ENCODE measurements at places on chromosomes 7 and 10.

- no peak for DNase-seq
These were observed 14.6 kb upstream of the INSYN2A start for GRCh38 chr10:127210936-127211466.

DNA sequence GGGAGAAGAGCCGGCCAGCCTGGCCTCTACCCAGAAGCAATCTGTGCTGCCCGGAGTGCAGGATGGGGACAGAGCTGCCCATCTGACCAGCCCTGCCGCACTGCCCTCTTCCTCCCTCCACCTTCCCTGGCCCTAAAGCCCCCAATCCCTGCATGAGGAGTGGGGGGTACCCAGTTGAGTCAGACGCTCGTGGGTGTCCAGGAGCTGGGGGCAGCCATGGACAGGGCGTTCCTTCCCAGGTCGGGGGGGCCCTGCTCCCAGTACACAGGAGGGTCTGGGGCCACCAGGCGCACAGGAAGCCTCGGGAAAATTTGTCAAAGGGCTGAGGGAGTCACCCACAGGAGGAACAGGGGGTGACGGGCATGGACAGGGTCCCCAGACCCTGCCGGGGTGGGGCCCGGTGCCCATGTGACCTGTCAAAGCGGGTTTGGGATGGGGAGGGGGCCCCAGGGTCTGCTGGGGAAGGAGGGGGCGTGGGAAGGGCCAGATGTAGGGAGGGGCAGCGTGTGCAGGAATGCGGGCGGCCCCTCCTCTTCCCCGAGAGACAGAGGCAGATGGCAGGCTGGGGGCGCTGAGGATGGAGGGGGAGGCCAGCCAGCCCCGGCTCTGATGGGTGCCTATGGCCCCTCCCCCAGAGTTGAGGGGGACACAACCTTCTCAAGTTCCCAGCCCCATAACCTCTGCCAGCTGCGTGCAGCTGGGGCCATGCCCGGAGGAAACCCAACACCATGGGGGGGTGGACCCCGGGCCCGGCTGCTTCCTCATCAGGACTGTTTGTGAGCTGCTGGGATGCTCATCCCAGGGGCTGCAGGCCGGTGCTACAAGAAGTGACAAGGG, 21.5 kb upstream of the GRIFIN start:
- DNase-seq, result no peak

DNA sequence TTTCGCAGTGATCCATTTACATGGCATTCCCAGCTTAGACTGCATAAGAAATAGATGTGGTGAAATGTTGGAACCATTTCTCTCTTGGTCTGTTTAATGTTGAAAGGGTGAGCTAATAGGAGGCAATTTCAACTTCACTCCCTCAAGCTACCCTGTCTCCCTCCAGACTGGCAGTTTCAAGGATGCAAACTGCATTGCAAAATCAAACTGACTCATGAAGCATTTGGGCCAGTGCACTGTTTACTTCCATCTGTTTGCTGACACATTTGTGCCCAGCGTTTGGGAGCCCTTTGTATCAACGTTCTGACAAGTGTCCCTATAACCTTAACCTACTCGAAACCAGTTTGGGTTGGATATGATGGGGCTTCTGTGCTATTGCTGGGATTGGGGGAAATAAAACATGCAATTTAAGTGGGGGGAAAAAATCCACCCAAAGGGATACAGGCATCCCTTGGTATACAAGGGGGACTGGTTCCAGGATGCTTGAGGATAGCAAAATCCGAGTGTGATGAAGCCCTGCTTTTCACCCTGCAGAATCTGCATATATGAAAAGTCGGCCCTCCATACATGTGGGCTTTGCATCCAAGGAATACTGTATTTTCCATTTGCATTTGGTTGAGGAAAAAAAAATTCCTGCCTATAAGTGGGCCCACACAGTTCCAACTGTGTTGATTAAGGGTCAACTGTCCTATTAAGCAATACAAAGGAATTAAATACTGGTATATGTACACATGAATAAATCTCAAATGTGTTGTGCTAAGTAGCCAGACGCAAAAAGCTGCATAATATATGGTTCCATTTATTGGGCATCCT, 15.6 kb downstream of the RHEB start:
- DNase-seq, result peak; percentile 92

GRCh38 chr7:73865738-73866445, 4.9 kb downstream of the TMEM270 start:
- DNase-seq, result peak; percentile 83

DNA sequence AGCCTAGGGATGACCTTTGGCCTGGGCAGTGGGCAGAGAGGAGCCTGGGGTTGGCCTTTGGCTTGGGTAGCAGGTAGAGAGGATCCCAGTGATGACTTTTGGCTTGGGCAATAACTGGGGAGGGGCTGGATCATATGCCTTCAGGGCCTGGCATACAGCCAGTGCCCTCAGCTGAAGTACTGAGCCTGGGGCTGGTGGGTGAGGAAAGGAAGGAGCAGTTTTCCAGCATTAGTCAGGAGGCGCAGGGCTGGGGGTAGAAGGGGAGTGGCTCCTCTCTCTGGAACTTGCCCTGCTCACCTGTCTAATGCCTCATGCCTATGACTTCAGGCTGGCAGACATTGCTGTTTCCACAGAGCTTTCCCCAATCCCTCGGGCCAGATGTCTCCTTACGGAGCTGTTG, 15.2 kb upstream of the COMTD1 start:
- no peak for DNase-seq

DNA sequence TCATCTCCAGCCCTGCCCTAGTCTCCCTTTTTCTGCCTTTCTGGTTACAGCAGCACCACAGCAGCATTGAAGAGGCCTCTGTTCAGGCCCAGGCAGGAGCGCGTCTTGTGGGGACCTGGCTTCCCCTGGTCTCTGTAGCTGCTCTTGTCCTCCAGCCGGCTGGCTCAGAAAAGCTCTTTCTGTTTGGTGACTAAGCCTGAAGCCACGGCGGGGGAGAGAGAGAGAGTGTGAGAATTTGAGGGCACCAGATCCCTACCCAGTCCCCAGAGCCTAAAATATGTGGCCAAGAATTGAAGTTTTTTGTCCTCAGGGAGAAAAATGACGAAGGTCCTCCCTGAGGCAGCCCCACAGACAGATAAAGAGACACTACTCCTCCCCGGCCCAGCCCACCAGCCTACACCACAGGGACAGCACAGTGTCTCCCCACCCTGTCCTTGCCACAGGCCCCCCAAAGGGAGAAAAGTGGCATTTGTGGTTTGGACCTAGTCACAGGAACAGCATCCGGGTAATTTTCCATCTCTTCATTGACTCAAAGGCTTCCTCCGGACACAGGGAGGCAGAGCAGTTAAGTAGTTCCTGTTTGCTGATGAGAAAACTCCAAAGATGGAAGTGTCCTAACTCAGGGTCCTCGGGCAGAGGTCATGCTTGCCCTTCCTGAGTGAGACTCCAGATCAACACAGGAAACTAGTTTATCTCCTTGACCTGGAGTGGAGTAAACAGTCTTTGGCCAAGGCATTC, 13.3 kb upstream of the FAM180A start:
- DNase-seq, result peak; percentile 54

- no peak for DNase-seq
These were observed 69.1 kb downstream of the PRKAG2 start for GRCh38 chr7:151807846-151808245.

DNA sequence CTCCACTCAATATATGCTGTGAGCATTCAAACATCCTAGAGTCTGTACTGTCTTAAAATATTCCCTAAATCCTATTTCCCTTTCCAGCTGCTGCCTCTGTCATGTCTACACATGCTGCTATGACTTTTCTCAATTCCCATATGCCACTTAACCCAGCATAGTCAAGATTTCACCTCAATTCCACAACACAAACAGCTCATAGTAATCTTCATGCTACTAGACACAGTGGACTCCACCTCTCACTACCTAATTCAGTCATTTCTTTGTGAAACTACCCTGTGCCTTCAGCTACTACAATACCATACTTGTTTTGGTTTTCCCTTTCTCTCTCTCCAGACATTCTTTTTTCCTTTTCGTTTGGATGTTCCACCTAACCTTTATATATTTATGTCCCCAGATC, 45.5 kb downstream of the GSAP start:
- DNase-seq, result no peak

- DNase-seq, result peak; percentile 49
These were observed 24.4 kb upstream of the ASAH2 start for GRCh38 chr10:50275650-50276235.

- DNase-seq, result no peak
These were observed 58.5 kb downstream of the GRID1 start for GRCh38 chr10:86308056-86308455.

DNA sequence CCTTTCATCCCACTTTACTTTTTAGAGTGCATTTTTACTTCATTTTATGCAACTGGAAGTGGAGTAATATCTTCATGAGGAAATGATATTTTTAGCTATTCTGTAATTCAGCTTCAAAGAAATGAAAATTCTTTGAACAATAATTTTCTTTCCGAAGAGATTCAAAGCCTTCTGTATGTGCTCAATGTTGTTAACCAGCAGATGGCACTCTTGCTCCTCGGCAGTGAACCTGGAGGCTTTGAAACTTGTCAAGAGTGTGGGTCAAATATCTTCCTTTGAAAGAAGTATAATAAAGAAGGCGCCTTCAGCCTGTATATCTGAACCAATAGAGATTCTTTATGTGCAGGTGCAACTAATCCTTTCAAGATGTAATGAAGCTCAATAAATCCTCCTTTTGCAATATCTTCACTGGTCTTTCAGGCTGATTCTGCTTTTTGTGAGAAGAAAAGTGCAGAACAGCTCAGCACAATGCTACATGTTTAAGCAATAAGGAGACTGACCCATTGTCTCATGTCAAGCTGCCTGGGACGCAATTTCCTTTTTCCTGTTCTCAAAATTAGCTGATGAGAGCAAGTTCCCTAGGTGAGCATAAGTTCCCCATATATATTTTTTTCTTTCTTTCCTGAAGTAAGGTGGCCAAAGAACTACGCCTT, 258.4 kb downstream of the SEMA3A start:
- DNase-seq, result peak; percentile 88

- peak; percentile 95 for DNase-seq
These were observed 92.8 kb downstream of the MCU start for GRCh38 chr10:72784551-72785351.

- DNase-seq, result no peak
These were observed 73.2 kb downstream of the SEM1 start for GRCh38 chr7:96636342-96636860.

GRCh38 chr7:140898786-140899536, 25.8 kb downstream of the BRAF start:
- no peak for DNase-seq

DNA sequence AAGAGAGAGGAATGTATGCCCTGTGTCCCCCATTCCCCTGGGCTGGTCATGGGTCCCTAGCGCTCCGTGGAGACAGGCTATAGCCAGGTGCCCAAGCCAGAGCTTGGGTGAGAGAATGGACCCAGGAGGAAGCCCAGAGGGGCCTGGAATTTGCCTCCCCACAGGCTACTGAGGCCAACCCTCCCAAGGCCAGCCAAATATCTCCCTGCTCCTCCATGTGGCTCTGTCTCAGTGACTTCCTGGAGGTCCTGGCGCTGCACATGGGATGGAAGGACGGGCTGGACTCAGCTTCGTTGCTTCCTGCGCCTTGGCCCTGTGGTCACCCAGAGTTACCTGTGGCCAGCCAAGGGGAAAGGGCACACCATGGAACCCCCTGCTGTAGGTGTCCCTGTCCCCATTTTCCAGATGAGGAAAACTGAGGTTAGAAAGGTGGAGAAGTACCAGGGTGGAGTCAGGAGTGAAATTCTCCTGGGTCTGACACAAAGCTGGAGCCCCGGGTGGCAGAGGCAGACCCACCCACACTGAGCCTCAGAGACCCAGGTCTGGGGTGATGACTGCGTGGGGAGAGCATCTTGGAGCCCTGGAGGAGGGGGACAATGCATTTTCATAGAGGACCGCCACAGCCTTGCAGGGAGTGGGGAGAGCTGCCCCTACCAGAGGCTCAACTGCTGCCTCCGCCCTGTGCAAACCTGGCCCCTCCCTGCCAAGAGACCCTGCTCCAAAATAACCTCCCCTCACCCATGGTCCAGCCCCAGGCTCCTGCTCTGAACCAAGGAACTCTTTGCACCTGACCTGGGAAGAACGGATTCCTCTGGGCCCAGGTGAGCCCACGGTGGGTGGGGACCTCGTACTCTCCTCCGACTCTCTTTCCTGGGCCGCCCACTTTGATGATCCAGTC, 42.6 kb downstream of the TMEM270 start:
- DNase-seq, result no peak

DNA sequence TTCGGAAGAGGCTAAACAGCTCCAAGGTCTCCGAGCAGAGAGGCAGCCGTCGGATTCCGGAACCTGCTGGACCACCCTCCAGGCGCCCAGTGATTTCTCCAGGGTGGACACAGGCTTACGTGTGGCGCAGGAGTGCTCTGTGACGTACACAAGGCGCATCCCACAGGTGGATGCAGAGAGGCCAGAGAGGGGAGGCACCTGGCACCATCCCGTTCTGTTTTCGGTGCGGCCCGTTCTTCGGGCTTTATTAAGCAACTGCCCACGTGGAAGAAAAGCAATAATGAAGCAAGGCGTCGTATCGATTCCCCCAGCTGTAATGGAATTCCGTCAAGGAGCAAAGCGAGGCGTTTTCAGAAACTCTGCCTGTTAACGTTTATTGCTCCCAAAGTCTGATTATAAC, 163.6 kb downstream of the PTPRN2 start:
- no peak for DNase-seq

- DNase-seq, result no peak
These were observed 20.0 kb downstream of the TMEM273 start for GRCh38 chr10:49168171-49168540.

DNA sequence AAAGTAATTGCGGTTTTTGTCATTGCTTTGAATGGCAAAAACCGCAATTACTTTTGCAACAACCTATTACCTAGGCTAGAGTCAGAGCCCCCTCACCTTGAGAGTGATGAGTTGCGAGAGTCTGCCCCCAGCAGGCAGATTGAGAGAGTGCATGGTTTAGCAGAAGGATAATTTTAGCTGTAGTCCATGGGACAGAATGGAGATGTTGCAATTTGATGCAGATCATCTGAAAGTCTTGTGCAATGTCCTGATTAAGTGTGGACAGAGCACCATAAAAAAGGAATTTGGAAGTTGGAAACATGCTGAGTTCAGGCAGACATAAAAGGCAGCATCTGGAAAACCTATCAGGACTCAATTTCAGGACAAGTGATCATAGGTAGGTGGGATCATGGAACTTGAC, 48.7 kb downstream of the GPR141 start:
- peak; percentile 1 for DNase-seq

DNA sequence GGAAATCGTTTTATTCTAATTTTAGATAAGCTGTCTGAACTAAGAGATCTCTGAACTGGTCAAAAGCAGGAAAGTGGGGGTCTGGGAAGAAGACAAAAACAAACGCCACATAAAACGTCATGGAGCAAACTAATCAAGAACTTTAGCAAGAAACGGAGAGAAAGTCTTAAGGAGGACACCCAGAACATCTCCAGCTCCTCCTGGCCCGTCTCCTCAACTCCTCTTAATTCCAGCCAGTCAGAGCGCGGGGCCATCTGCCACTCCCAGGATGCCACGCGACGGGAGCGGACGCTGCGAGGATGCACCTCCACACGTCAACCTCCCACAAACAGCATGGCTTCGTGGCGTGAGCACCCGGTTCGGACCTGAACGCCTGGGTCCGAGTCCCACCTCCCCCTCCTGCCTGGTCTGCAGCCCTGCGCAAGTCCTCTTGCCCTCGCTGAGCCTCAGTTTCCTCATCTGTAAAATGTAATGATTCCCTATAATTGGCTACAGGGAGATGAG, 598 bp downstream of the MMS19 start:
- peak; percentile 76 for DNase-seq

GRCh38 chr10:71312811-71313789, 6.0 kb upstream of the SLC29A3 start:
- DNase-seq, result peak; percentile 52
